ENCODE measurements at places on chromosomes 16 and 17.

- DNase-seq = no peak
These were observed 2.0 kb upstream of the HS3ST3B1 start for GRCh38 chr17:14298947-14299279.

GRCh38 chr17:75897160-75898019 lies 639 bp upstream of the TRIM65 start:
- DNase-seq = no peak

DNA sequence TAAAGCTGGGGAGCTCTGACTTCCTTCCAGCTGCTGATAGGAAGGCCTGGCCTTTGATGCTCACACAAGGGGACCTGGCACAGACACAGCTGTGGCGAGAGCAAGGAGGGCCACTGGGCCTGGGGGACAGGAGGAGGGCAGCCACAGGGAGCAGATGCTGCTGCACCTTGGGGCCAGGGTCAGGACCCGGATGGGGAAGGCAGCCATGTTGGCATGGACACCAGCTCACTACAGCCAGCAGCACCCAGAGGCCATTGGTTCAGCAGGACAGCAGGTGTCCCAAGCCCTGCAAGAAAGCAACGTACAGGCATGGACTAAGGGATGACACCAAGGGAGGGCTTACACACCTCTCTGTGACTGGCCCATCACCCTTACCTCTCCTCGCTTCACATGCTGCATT lies 8.0 kb upstream of the RNF112 start:
- no peak for DNase-seq

DNA sequence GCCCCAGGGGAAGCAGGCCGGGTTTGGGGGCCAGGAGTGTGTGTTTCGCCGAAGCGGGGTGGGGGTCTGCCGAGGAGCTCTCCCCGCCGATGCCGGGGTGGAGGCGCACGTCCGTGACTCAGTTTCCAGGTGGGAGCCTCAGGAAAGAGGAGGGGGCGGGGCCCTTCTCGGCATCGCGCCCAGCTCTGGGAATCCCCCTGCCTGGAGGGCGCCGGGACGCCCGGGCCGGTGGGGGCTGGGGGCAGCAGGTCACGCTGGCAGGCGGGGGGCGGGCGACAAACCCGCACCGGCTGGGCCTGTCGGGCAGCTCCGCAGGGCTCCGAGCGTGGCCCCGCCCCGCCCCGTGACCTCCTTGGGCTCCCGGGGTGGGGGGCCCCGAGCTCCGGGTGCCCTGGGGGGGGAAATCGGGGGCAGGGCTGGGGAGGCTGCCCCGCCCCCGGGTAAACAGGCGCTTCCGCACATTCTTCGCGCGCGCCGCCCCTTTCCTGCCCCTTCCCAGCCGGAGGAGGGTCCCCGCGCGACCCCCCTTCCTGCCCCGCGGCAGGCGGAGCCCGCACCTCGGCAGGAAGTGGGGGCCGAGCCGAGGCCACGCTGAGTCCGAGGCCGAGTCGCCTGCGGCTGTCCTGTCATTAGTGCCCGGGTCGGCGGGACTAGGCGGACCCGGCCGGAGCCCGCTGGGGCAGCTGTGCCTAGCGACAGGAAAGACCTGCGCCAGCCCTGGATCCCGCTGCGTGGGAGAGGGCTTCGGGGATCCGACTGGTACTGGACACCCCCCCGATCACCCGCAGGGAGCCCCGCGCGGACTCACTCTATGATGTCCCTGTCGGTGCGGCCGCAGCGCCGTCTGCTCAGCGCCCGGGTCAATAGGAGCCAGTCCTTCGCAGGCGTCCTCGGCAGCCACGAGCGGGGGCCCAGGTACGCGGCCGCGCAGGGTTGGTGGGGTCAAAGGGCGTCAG lies 9.3 kb downstream of the RIPOR1 start:
- peak; percentile 51 for DNase-seq

DNA sequence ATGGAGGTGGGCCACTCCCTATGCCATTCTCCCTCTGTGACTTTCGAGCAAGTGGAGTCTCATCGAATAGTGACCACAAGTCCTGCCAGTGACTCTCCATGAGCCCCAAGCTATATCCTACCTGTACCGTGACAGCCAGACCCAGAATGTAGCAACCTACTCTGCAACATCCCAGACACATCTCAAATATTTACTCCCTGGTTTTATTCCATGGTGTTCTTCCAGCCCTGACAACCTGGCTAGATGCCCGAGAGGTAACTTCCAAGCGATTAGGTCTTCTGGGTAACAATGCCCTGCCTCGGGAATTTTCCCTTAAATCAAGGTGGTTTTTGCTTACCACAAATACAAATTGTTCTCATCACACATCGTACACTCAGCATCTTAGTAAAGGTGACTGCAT lies 211.7 kb downstream of the ZFHX3 start:
- no peak for DNase-seq
